ENCODE measurements at places on chromosomes 1 and 21. TPM values are rescaled to one million over a fixed set of nuclear protein-coding genes. Genes with fewer than 3 reads are reported as not detected.

The C1orf105 gene
- total RNA-seq, result not detected

- DNase-seq, result no peak
Observed at GRCh38 chr21:41616031-41616591, 108.2 kb upstream of the TMPRSS2 start.

DNA sequence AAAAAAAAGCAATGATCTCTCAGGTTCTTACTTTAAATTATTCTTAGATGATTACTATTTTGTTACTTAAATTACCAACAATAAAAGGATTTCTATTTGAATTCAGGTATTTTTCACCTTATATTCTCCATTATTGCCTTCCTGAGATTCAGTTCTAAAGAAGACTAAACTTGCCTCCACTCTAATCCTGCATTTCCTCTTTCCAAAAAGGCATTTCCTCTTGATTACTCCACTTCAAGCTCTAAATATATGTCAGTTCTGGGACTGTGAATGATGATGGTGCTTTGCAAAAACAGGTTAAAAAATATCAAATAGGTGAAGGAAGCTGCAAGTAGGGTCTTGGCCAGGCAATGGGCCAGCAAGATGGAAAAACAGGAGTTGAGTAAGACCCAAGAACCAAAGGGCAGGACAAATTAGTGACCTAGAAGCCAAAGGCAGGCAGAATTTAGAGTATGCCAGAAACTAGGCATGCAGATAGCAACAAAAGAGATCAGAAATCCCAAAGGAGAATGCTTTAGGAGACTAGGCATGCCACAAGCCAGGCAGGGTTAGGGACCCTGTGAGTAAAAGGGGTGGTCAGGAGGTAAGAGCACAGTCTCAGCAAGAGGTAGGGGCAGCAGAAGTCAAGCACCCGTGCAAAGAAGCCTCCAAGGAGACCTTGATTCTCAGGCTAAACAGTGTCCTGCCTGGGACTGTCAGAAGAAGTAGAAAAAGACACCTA lies 11.3 kb upstream of the DIPK1A start:
- DNase-seq, result no peak

DNA sequence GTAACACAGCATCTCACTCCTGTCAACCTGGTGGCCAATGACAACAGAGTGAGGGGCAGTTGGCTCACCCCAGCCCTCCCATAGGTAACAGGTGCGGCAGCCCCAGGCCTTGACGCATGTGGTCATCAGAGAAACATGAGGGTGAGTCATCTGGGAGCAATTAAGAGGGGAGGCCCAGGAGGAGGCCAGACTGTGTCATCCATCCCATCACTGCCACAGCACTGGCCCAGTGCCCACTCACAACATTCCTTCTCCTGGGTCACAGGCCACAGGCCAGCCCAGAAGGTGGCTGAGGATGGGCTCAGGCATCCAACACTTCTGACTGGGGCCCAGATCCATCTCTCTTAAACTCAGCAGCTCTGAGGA lies 17.1 kb downstream of the TEX35 start:
- no peak for DNase-seq

DNA sequence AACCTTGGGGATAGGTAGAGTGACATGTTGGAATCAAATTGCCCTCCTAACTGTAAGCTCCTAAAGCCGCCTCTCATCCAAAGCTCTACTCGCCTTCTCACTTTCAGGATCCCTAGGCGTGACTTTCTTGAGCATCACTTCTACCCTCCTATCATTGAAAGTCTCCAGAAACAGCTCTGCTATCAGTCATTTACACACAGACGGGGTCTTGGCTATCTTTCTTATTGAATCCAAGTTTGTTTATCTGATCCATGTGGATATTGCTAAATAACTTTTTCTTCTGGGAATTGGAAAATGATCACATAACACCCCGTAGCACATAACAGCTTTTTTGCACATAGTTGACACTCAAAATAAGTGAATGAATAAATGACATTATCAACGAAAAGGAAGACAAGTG lies 216.4 kb upstream of the KIAA0040 start:
- DNase-seq, result no peak

GRCh38 chr1:198201956-198202784 lies 45.4 kb downstream of the NEK7 start:
- no peak for DNase-seq

DNA sequence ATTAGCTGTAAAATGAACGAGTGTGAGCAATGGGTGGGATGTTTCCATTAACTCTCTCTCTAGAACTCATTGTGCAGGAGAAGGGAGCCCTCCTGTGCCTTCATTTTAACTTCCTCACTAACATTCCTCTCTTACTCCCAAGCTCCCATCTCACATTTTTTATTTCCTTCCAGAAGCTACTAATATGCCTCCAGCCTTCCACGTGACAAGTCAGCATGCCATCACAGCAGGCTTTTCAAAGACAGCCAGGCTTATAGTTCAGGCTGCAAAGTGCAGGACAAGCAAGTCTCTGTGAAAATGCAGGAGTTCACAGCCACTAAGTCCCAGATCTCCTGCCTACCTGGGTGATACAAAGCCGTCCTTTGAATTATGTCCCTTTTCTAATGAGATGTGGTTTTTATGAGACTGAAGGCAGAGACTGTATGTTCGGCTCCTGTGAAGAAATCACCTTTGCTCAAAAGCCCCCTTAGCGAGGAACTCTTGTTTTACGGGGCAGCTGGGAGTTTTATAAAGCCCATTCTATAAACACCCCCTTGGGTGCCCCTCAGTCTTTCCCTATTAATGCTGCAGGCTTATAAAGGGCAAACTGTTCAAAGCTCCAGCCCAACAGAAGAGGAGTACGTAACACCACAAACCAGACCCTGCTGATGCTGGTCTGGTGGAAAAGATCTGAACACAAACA lies 14.8 kb upstream of the ANGPTL7 start:
- no peak for DNase-seq

The PARK7 gene
- total RNA-seq, result 192 TPM

DNA sequence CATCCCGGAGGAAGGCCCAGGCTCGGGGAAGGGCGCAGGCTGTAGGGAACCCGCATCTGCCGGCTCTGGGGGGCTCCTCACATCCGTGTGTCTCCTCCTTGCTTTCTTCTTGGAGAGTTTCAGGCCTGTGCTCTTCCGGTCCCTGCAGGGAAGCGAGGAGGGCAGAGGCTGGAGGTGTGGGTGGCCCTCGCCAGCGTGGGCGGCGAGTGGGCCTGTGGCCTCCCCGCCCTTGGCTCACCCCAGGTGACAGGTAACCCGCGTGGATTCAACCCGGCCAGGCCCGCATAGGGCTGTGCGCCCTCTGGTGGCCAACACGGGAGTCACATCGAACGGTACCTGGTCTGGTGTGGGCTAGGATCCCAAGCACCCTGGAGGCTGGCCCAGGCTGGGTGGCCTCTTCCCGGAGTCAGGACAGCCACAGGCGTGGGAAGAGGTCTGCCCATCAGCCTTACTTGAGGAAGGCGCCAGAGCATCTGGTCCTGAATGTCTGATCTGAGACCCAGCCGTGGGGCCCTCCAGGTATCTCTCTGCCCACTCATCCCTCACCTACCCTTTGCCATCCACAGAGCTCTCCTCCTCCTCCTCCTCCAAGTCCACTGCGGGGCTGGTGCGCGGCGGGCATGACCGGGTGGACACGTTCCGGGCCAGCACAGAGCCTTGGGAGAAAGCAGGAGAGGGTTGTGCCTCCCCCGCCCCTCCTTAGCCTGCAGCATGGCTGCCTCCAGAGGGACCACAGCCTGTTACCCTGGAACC lies 9.6 kb upstream of the TNFRSF25 start:
- no peak for DNase-seq

DNA sequence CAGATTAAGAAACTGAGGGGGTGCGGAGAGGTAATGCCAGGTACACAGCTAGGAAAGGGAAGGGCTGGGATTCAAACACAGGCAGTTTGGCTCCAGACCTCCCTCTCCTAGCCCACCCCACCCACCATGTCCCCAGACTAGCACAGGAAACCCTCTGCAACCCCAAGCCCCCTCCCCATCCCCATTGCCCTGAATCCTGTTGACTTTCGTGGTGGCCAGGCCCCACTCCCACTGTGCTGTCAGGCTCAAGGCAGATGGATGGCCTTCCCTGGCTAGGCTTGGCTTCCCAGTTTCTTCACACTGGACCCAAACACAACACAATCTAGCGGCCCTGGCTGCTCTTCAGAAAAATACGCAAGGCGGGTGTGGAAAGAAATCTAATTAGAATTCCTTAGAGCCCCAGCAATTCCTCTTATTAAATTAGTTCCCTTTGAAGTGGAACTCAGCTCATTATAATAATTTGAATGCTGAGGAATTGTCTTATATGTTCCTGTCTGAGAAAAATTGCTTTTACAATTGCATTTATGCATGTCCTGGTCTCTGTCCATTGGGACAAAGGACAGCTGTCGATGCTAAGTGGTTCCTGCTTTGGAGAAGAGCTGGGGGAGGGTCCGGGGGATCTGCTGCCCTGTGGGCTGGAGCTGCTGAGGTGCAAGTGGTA lies 97.4 kb downstream of the SYF2 start:
- DNase-seq, result no peak

The EPHA10 gene
- not detected for total RNA-seq

DNA sequence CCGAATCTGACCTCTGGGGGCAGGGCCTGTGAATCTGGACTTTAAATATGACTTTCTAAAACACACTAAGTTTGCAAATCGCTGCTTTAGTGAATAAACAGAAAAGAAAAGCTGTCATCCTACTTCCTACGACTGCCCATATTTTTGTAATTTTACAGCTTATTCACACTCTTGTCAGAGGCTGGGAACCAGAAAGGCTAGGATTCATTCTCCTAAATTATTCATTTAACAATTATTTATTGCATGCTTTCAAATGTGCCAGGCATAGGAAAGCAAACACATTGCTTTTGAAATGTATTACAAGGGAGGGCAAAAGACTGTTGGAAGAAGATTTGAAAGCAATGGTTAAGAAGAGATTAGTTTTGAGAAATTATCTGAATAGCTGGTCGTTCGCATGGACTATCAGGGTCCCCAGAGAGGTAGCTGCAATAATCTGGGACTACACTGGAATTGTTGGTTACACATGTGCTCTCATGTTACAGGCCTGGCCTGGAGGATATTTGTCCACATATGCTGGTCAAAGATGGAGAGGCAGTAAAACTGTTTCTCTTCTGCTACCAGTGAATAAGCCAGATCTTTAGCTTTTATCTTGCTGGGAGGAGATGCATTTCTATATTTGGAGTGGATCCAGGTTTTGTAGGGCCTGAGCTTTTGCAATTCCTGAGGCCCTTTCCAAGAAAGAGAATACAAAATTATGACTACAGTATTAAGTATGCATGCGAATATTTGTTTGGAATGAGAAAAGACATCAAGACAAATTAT lies 29.6 kb upstream of the SFPQ start:
- DNase-seq, result no peak

DNA sequence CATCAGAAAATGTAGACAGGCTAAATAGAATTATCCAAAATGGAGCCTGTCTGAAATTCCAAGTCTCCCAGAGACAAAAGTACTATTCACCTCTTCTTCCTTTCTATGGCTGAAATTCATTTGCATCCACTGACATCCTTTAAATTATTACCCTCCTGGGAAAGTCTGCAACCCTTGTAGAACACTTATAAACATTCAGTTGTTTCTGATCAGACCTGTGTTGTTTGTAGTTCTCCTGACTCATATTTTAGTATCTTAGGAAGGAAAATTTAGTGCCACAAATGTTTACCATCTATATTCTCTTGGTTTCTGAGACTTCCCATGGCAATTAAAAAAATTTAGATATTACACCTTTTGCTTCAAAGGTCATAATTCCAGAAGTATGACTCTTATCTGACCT lies 69.6 kb upstream of the C1orf105 start:
- no peak for DNase-seq

GRCh38 chr1:203548892-203549291 lies 54.9 kb downstream of the OPTC start:
- DNase-seq, result no peak

GRCh38 chr1:229153955-229154548 lies 116.9 kb upstream of the RAB4A start:
- DNase-seq, result no peak

The FMO5 gene
- 3.1 TPM for total RNA-seq

DNA sequence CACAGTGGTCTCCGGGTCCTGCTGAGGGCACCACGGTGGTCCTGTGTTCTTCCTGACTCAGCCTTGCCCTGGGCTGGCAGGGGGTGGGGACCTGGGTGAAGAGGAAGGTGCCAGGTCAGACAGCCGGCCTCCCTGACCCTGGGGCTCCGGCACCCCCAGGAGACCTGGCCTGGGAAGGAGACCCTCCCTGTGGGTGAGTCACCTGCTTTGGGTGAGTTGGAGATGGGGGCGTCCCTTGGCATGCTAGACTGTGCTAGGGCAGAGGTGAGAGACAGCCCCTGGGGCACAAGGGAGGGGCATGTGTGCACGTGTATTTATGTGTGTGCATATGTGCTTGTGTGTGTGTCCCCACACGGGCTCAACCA lies 23.4 kb downstream of the SPSB1 start:
- no peak for DNase-seq

GRCh38 chr1:224859651-224860050 lies 69.8 kb upstream of the DNAH14 start:
- no peak for DNase-seq

DNA sequence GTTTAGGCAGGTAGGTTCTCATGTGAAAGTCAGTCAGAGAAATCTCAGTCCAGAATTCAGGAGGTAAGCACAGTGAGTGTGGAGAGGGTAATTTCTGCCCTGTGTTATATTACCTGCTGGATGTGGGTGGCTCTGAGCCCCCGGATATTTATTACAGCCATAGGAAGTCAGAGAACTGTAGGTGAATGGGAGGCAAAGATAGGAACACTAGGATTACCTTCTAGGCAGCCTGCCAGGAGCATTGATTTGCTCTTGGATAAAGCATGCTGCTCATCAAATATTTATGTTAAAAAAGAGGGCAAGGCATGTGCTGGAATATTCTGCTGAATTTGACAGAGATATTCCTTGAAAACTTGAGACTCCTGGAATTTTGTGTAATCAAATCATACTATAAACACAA lies 8.5 kb downstream of the GNG12 start:
- no peak for DNase-seq

GRCh38 chr1:185441605-185442004 lies 124.6 kb upstream of the IVNS1ABP start:
- no peak for DNase-seq

DNA sequence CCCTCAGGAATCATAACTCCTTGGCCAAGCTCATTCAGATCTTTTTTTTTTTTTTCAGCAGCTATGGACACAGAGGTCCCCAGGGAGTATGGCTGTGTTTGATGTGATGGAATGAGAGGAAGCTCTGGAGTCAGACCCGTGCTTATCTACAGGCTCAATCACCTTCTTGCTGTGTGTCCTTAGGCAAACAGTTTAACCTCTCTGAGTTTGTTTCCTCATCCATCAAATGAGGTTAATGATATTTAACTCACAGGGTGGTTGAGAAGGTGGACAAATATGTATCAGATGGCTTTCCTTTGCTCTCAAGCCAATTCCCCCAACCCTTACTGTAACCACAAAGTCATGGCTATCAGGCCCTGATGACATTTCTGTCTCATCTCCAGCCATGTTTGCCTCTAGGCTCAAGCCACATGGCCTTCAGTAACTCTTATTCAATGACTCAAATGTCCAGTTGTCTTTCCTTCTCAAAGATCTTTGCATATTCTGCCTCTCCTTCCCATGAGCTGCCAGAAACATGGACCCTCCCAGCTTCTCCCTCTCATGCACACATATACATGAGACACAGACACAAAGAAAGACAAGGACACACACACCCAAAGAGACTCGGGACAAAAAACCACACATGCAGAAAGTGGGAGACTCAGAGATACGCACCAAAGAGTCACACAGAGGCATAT lies 303.5 kb upstream of the KAZN start:
- DNase-seq, result no peak

Data from posterior vena cava (tissue), 2 donors.